SK-N-SH (cell line): ENCODE measurements at places on chromosomes 12 and 14. TPM values are rescaled to one million over a fixed set of nuclear protein-coding genes. Genes with fewer than 3 reads are reported as not detected.
A peak's percentile ranks its signal among the peaks of the same experiment; 100 is the strongest.

DNA sequence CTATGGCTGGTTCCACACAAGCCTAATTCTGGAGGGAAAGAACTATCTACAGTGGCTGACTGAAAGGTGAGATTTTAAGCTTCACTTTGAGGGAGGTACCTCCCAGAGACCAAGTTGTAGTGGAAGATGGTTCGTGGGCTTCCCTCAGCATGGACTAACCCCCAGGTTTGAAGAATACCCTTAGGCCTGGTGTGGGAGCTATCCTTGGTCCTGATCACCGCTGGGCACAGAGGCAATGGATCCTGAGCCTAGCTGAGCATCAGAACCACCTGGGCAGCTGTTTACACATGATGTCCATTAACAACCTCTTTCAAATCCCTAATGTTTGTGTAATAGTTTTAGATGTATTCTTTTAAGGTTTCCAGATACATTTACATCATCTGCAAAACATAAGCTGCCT is 10.3 kb downstream of the DAO start:
- H3K36me3 ChIP-seq, result no peaks in the 10 kb centered on the region
- DNase-seq, result no peak
- no peak overlapping the region for H3K27ac ChIP-seq
- no peaks in the 10 kb centered on the region for H3K27me3 ChIP-seq
- H3K4me3 ChIP-seq, result no peak overlapping the region

DNA sequence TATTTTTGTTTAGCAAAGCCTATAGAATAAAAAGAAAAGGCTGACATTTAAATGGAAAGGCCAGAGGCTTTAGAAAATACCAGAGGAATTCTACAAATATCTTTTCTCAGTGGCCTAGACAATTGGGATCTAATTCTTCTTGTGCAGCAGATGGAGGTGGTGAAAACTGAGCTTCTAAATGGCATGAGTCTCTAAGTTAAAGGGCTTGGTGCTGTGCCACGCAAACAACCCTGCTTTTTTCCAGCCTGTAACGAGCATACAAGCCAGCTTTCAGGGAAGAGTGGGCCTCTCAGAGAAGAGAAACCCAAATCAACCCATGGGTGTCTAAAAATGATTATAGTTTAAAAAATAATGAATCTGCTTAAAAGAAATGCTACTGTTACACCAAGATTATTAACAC is 237.9 kb upstream of the NAV3 start:
- H3K36me3 ChIP-seq, result no peaks in the 10 kb centered on the region
- no peak for DNase-seq
- H3K27ac ChIP-seq, result peak overlapping the region; percentile 50; the same call in 1 of the 2 replicates
- H3K4me3 ChIP-seq, result no peak overlapping the region
- no peaks in the 10 kb centered on the region; the same call in 1 of the 2 replicates for H3K4me1 ChIP-seq
- no peaks in the 10 kb centered on the region for H3K27me3 ChIP-seq

GRCh38 chr12:58570411-58570810 is 349.9 kb downstream of the LRIG3 start:
- DNase-seq, result no peak
- H3K36me3 ChIP-seq, result no peaks in the 10 kb centered on the region
- H3K27ac ChIP-seq, result no peak overlapping the region
- H3K4me3 ChIP-seq, result no peak overlapping the region
- peaks cover 6% of the 10 kb centered on the region; the same call in 1 of the 2 replicates for H3K27me3 ChIP-seq
- H3K4me1 ChIP-seq, result no peaks in the 10 kb centered on the region

DNA sequence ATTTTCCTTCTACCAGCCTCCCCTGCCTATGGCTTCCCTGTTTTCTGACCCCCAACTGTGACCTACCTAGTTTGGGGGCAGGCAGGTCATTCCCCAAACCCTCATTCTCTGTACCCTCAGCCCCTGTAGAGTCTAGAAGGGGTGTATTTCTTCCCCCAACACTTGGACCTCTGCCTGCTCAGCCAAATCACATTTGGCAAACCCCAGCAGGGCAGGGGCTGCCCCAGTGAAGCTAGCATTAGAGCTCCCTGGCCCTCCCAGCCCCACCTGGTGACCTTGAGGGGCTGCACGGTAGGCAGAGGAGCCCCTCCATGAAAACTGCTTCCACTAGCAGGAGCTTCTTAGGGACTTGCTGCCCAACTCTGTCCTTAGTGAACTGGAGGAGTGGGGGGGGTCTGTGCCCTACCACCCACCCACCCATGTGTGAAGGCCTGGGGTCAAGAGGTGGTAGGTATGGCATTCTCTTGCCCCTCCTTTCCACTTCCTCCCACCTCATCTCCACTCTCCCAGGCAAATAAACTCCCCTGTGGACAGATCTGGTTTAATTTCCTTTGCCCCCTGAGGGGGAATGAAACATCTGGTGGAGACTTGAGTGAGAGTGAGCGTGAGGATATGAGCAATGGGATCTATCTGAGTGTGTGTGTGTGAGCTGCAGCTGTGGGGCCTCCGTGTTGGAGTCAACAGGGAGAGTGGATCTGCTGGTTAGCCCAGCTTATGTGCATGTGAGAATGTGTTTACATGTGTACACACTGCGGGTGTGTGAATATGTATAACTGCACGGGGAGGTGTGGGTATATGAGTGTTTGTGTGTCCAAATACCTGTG is 1.6 kb downstream of the NXPH4 start:
- H3K4me3 ChIP-seq, result no peak overlapping the region
- peak; percentile 50 for DNase-seq
- no peaks in the 10 kb centered on the region for H3K36me3 ChIP-seq
- H3K27ac ChIP-seq, result no peak overlapping the region
- peaks cover 29% of the 10 kb centered on the region; the same call in 1 of the 2 replicates for H3K4me1 ChIP-seq

DNA sequence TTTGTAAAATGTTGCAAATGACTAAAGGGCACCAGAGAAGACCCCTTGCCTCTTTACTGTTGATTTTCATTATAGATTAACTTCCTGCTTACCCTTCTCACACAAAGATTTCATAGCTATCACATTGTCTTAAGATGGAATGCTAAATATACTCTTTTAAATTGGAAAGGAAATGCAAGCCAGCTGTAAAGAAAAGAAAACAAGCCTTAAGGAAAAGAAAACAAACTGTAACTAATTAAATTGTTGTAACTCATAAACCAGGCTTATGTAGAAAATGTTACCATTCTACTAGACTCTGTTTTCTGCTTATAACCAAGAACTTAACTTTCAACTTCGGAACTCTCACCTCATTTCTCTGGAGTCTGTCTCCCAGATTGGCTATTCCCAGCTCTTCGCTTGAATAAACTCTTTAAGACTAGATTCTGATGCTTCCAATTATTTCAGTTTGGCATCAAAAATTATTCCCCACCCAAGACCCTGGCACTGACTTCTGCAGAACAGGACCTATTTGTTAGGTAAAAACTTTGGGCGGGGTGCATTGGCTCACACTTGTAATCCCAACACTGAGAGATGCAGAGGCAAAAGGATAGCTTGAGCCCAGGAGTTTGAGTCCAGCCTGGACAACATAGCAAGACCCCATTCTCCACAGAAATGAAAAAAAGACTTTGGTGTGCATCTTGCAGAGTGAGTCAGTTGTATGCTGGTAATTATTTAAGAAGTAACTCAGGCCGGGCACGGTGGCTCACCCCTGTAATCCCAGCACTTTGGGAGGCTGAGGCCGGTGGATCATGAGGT is 36.6 kb upstream of the CIT start:
- DNase-seq, result no peak
- no peaks in the 10 kb centered on the region for H3K27me3 ChIP-seq
- H3K4me3 ChIP-seq, result no peak overlapping the region

DNA sequence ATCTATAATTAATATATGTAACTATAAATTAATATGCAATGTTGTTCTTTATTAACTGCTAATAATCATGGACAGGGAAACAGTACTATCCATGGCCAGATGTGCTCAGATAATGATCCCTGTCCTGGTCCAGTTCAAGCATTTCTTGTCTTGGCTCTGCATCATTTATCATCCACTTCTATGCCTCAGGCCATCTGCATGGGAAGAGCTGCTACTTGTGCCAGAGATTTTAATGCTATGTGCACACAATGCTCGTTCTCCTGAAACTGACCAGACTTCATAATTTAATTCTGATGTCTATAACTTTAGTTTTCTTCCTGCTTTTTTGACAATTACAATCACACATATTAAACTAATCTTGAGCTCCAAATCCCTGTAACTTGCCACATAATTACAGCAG is 11.2 kb upstream of the TMX1 start:
- DNase-seq, result peak; percentile 61
- H3K4me3 ChIP-seq, result no peak overlapping the region
- no peaks in the 10 kb centered on the region for H3K27me3 ChIP-seq
- peaks cover 10% of the 10 kb centered on the region for H3K4me1 ChIP-seq
- no peaks in the 10 kb centered on the region for H3K36me3 ChIP-seq

- H3K27ac ChIP-seq, result no peak overlapping the region
- no peaks in the 10 kb centered on the region for H3K27me3 ChIP-seq
- H3K4me1 ChIP-seq, result no peaks in the 10 kb centered on the region
- H3K36me3 ChIP-seq, result no peaks in the 10 kb centered on the region
- no peak overlapping the region for H3K4me3 ChIP-seq
These were observed 89.0 kb upstream of the DIO2 start for GRCh38 chr14:80300351-80300750.

- no peak for DNase-seq
- H3K4me3 ChIP-seq, result no peak overlapping the region
- H3K36me3 ChIP-seq, result no peaks in the 10 kb centered on the region
- no peak overlapping the region for H3K27ac ChIP-seq
These were observed 338.5 kb upstream of the SOX5 start for GRCh38 chr12:24287963-24288362.

DNA sequence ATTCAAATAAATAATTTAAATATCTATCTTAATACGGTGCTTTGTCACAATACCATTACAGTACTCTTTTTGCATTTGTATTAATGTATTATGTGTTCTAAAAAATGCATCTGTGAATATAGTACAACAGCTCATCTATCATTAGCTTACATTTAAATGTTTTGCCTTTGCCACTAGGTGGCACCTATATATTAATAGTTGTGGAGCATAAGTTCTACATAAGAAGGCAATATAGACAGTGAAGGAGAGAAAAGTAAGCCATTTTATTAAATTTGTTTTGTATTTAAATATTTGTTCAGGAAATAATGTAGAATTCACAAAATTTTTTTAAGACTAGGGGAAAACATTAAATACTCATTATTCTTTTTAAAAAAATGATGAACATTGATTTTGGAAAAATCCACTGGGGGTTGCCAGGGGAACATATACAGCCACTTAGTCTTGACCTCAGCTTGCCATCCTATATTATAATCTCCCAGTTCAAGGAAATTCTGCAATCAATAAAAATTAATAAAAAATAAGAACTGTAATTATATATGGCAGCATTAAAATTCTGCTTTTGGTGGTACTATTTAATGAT is 9.8 kb downstream of the CCER1 start:
- no peaks in the 10 kb centered on the region for H3K36me3 ChIP-seq
- H3K27ac ChIP-seq, result no peak overlapping the region
- no peaks in the 10 kb centered on the region for H3K27me3 ChIP-seq
- no peak overlapping the region for H3K4me3 ChIP-seq
- H3K4me1 ChIP-seq, result no peaks in the 10 kb centered on the region

- no peak overlapping the region for H3K27ac ChIP-seq
- H3K36me3 ChIP-seq, result peaks cover 60% of the 10 kb centered on the region
- no peak for DNase-seq
- H3K4me3 ChIP-seq, result no peak overlapping the region
- H3K4me1 ChIP-seq, result no peaks in the 10 kb centered on the region
These were observed 38.6 kb upstream of the TPH2 start for GRCh38 chr12:71900091-71900490.

- no peaks in the 10 kb centered on the region for H3K4me1 ChIP-seq
- H3K36me3 ChIP-seq, result no peaks in the 10 kb centered on the region
- peaks cover 14% of the 10 kb centered on the region; the same call in 1 of the 2 replicates for H3K27me3 ChIP-seq
- H3K27ac ChIP-seq, result no peak overlapping the region
- H3K4me3 ChIP-seq, result no peak overlapping the region
These were observed 9.9 kb downstream of the GTSF1 start for GRCh38 chr12:54463484-54463883.

- H3K4me1 ChIP-seq, result no peaks in the 10 kb centered on the region
- H3K27ac ChIP-seq, result no peak overlapping the region
- no peaks in the 10 kb centered on the region for H3K36me3 ChIP-seq
- DNase-seq, result no peak
- H3K4me3 ChIP-seq, result no peak overlapping the region
These were observed 346.5 kb downstream of the BCL11B start for GRCh38 chr14:98925354-98926040.

- no peak for DNase-seq
- H3K4me3 ChIP-seq, result no peak overlapping the region
- H3K36me3 ChIP-seq, result peaks cover 8% of the 10 kb centered on the region
- H3K4me1 ChIP-seq, result peaks cover 12% of the 10 kb centered on the region; the same call in 1 of the 2 replicates
- no peaks in the 10 kb centered on the region for H3K27me3 ChIP-seq
These were observed 8.3 kb downstream of the REC8 start for GRCh38 chr14:24179961-24180796.

DNA sequence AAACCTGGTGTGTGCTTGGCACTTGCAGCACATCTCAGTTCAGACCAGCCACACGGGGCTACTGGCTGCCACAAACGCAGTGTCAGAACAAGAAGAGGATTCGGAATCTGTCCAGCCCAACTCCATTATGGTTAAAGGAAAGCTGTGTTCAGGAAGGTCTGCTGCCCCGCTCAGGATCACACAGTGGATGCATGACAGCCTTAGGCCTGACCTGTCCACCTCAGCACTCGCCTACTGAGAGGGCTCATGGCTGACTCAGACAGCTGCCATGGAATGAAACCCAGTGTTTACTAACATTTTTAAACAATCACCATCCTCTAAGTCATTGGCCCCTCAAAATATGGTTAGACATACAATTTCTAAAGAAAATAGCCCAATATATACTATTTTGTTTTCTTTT is 5.6 kb upstream of the NIN start:
- no peak for DNase-seq
- peaks cover 4% of the 10 kb centered on the region; the same call in 1 of the 2 replicates for H3K4me1 ChIP-seq
- no peaks in the 10 kb centered on the region for H3K36me3 ChIP-seq
- no peak overlapping the region for H3K27ac ChIP-seq
- no peak overlapping the region for H3K4me3 ChIP-seq
- no peaks in the 10 kb centered on the region for H3K27me3 ChIP-seq

DNA sequence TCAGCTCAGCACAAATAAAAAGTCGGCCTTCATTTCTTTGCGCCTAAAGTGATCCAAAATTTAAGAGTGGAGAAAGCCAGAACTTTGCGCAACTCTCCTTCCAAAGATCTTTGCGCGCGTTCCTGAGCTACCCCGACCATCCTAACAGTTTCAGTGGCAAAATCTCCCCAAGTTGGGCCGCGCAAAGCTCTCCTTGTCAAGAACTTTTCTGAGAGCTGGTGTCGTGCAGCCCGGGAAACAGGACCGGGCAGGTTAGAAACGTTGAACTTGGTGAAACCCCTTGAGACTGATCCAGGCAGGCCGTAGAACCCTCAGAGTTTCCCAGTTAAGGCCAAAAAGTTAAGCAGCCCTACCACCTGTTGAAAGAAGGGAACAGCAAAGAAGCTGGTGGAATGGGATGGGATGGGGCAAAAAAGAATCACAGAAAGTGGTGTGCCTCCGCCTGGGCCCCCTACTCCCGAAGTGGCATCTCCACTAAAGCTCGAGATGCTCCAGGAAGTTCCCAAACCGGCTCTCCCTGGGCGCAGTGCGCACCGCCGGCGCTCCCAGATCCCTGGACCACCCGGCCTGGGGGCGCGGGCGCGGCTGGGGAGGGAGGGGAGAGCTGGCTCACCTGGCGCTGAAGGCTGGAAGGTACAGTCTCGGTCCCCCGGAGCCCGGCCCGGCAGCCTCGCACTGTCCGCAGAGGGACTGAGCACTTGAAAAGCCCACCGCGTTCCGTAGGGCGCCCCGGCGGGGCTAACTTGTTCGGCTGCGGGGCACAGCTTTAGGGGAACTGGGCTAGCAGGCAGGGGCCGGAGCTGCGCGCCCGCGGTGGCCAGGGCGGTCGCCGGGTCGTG is 768 bp downstream of the DBX2 start:
- peaks cover 21% of the 10 kb centered on the region for H3K27me3 ChIP-seq
- H3K4me3 ChIP-seq, result peak overlapping the region; percentile 17; the same call in 1 of the 2 replicates
- DNase-seq, result no peak
- no peak overlapping the region for H3K27ac ChIP-seq
- no peaks in the 10 kb centered on the region for H3K36me3 ChIP-seq

Gene TMPRSS12
- not detected in 2 replicates for polyA plus RNA-seq

Gene TEAD4
- 21.1 and 27.1 TPM in 2 replicates for polyA plus RNA-seq

Gene FBRSL1
- polyA plus RNA-seq, result 3.3 and 5.5 TPM in 2 replicates

Gene RNF212B
- not detected in 2 replicates for polyA plus RNA-seq

Gene GPD1
- 0.07 and 0.26 TPM in 2 replicates for polyA plus RNA-seq

Gene CCDC177
- polyA plus RNA-seq, result not detected in 2 replicates
